ENCODE measurements at places on chromosomes 7 and 10. TPM values are rescaled to one million over a fixed set of nuclear protein-coding genes. Genes with fewer than 3 reads are reported as not detected.

- no peak for DNase-seq
Measured at GRCh38 chr7:111183321-111183720, 92.4 kb downstream of the LRRN3 start.

The GPR146 gene
- 8.3 TPM for total RNA-seq

The ITPRID1 gene
- total RNA-seq = 0.43 TPM

DNA sequence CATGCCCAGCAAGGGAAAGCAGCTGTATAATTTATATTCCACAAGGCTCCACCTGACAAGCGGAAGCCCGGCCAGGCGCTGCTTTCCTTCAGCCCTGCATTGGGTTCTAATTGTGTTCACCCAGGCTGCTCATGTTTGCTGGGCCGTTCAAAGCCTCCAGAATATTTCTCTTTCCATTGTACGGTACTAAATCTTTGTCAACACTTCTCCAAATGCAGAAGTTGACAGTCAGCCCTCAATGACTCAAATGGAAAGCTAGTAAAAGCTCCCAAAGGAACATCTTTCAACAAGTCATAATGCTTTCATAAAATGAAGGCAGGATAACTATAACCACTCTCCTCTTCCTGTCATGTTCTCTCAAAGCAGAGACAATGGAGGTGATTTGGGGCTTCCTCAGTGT lies 17.8 kb upstream of the CPXM2 start:
- no peak for DNase-seq

DNA sequence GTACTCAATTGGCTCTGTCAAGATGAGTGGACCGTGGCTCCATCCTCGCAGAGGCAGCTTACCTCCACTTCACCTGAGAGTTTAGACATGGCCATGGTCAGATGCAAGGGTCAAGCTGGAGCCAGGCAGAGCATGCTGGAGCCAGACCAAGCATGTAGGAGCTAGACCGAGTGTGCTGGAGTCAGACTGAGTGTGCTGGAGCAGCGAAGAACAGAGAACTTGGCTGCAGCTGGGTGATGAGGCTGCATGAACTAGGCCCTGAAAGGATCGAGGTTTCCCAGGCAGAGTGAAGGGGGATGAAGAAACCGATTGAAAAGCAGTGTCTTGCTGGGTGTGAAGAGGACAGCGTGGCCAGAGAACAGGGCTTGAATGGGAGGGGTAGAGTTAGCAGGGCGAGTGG lies 86.1 kb downstream of the MKI67 start:
- no peak for DNase-seq

The TMEM72 gene
- not detected for total RNA-seq

GRCh38 chr7:80775482-80775881 lies 137.0 kb downstream of the CD36 start:
- no peak for DNase-seq

GRCh38 chr10:113047963-113048781 lies 98.1 kb downstream of the TCF7L2 start:
- no peak for DNase-seq

- no peak for DNase-seq
Measured at GRCh38 chr7:19011212-19011611, 106.2 kb downstream of the TWIST1 start.

The CYP2W1 gene
- 0.46 TPM for total RNA-seq

GRCh38 chr7:86768967-86769760 lies 125.5 kb downstream of the GRM3 start:
- no peak for DNase-seq

- no peak for DNase-seq
Measured at GRCh38 chr7:38524786-38525185, 106.4 kb downstream of the AMPH start.

The ARHGEF35 gene
- total RNA-seq = 10.5 TPM

The PRSS1 gene
- total RNA-seq = 30.7 TPM

DNA sequence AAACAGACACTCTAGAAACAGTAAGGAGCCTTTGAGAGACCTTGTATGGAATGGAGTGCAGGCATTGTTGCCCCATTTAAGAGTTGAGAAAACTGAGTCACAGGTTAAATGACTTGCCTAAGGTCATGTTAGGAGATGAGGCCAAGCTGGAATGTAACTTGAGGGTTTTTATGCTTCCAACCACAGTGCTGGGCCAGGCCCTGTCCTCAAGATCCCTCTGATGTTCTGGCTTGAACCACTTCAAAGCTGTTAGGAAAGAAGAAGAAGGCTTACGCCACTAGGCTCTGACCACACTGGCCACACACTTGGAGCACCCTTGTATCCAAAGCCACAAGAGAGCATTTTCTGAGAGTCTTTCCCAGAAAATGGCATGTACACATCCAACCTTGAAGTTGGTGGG lies 42.7 kb downstream of the PLAU start:
- DNase-seq = no peak

DNA sequence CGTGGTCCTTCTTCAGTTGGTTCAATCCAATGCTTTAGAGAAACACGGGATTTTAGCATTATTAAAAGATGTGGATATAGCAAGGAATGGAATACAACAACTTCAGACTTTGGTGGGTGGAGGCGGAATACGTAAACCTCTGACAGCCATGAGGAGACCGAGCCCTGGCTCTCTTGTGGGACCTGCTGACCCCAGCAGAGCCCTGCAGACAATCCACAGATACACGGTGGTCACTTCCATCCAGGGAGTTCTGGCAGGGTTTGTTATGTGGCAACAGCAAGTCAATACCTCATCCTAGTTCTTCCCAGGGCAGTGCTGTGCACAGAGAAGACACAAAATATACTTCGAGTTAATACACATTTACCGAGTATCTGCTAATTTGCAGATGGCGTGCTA lies 118.5 kb upstream of the DIP2C start:
- no peak for DNase-seq

The NUP205 gene
- total RNA-seq = 30.9 TPM

DNA sequence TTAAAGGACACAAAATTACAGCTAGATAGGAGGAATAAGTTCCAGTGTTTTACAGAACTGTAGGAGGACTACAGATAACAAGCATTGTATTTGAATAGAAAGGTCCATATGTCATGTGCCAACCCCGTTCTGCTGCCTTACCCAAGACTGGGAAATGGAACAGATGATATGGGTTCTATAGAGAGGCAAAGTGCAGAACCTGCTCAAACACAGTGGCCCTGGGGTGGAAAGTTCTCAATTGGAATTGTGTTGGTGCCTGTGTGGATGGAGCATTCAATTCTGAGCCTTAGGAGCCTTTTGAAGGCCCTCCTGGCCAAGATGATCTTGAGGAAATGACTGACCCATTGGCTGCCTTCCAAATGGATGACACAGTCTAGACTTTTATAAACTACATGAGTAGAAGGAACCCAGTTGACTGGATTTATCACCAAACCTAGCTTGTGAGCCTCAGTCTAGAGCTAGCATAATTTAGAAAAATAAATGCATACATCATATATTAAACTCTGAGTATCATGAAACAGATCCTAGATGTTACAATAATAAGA lies 4.1 kb upstream of the PRSS1 start:
- DNase-seq = no peak

The GIMAP7 gene
- total RNA-seq = 16.9 TPM

The VWA2 gene
- 0.75 TPM for total RNA-seq

The GPR37 gene
- 3.7 TPM for total RNA-seq

The IPMK gene
- 6.4 TPM for total RNA-seq

The HOGA1 gene
- total RNA-seq = 13.3 TPM

- no peak for DNase-seq
Measured at GRCh38 chr7:26995666-26996065, 100.1 kb downstream of the HOXA1 start.

The MSS51 gene
- 2.0 TPM for total RNA-seq

The KCNH2 gene
- total RNA-seq = 49.4 TPM

The TMEM273 gene
- 35.8 TPM for total RNA-seq

GRCh38 chr10:120961795-120962755 lies 110.9 kb downstream of the WDR11 start:
- DNase-seq = peak; percentile 38

DNA sequence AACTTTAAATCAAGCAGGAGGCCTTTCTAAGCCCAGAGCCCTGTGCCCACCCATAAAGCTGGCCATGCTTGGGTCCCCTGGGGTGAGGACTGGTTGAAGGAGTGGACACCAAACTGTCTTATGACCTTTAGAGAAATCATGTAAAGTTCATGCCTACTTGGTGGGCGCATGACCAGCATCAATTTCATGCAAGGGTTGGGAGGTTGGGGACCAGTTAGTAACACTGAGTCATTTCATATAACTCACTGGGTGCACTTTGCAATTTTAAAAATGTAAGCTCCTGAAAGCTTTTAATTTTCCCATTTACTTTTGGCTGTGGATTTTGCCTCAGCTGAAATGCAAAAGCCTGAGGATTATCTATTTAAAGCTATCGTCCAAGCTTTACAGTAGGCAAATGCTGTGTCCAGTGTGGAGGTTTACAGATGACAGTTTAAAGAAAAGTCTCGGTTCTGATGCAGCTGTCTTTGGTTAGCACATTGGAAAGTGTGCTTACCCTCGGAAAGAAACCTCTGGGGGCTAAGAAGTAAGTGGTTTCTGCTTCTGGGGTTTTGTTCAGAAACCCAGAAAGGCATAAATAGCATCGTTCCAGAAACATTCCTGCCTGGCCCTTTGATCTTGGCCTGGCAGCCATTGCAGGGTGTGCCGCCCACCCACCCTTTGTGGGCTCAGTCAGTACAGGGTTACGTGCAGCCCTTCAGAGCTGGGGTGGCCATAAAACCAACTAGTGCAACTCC lies 48.8 kb upstream of the CHST15 start:
- DNase-seq = no peak

DNA sequence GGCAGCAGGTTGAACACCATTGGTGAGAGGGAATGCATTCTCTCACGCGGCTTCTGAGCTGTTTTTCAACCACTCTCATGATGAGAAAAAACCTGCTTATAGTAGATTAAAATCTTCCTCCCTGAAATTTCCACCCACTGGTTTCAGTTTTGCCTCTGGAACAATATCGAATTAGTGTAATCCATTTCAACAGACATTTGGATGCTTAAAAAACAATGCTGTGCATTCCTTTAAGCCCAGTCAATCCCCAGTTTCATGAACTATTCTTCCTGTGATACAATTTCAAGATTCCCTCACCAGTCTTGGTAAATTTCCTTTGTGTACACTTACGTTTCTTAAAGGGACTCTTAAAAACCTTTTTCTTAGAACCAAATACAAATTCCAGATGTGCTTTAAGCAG lies 89.6 kb downstream of the ITIH5 start:
- no peak for DNase-seq

The ASZ1 gene
- not detected for total RNA-seq

DNA sequence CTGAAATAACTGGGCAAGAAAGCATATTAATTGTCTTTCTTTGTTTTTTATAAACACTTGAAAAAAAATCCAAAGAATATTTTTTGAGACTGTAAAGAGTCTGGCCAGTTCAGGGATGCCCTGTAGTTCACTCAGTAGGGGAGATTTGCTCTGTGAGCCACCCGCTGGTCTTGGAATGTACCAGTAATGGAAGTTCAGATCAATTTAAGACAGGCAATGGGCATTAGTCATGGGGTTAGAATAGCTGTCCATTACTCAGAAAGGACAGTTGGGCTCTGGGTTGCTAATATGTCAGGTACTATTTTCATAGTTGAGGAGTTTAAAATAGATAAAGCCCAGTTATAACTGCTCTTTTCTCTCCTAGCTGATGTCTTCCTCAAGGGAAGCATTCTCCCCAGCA lies 38.7 kb downstream of the A1CF start:
- no peak for DNase-seq

The PTTG1IP2 gene
- not detected for total RNA-seq

- no peak for DNase-seq
Measured at GRCh38 chr10:112223725-112224124, 40.2 kb upstream of the GPAM start.

The AASS gene
- 25.1 TPM for total RNA-seq

- no peak for DNase-seq
Measured at GRCh38 chr10:132787495-132788179, 1.7 kb upstream of the NKX6-2 start.

The NXPH1 gene
- 0.95 TPM for total RNA-seq

DNA sequence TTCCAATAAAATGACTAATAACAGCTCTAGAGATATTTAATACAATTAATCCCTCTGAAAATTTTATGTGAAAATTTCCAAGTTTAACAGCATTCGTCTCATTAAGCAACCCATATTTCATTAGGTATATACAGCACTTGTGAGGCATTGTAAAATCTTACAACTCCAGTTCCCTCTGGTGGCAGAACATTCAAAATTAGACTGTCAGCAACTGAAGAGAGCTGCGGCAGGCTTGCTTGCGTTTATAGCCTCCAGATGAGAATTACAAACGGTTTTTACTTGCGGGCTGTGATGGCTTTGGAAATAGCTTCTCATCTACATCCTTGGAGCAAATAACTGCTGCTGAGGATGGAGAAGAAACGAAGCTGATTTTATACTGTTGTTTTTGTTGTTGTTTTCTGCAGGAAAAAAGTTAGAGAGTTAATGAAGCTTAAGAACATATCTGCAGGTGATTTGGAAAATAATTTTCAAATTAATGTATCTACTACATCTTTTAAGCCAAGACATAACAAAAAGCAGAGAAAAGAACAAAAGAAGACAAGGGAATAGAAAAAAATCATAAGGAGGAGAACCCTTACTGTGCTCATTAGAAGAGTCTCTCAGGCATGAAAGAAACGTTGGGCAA lies 171.3 kb downstream of the MAGI2 start:
- DNase-seq = peak; percentile 31

GRCh38 chr10:77504196-77504872 lies 133.3 kb downstream of the KCNMA1 start:
- DNase-seq = no peak

DNA sequence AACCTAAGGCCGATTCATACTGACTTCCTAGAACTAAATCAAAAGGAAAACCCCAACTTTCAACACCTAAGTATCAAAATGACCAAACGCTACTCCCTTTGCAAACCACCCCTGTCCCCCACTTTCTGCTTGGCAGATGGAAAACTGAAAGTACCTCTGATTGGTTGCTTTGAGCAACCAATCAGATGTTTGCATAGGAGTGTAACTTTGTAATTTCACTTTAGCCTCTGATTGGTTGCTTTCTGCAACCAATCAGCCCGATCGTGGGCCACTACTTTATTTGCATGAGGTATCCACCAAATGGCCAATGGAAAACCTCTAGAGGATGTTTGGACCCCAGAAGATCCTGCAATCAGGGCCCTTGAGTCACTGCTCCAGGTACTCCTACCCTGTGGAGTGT lies 12.3 kb upstream of the SNX10 start:
- no peak for DNase-seq

The PRKG1 gene
- total RNA-seq = 28.3 TPM
